Stimulated activated CD8-positive, alpha-beta memory T cell treated with anti-CD3 and anti-CD28 coated beads, Interleukin-7, amount 100 ng/mL, for 1 hour (primary cell): ENCODE measurements at places on chromosomes 16 and 17.

GRCh38 chr17:70820276-70820675, 650.9 kb downstream of the KCNJ2 start:
- DNase-seq, result no peak

- DNase-seq, result no peak
Observed at GRCh38 chr17:63124536-63124935, 158.5 kb downstream of the TANC2 start.

GRCh38 chr17:48760411-48760810, 31.9 kb upstream of the HOXB13 start:
- DNase-seq, result no peak

- no peak for DNase-seq
Observed at GRCh38 chr17:28737770-28738679, 5.8 kb upstream of the TRAF4 start.

GRCh38 chr16:57517397-57518367, 18.7 kb downstream of the CCDC102A start:
- no peak for DNase-seq

DNA sequence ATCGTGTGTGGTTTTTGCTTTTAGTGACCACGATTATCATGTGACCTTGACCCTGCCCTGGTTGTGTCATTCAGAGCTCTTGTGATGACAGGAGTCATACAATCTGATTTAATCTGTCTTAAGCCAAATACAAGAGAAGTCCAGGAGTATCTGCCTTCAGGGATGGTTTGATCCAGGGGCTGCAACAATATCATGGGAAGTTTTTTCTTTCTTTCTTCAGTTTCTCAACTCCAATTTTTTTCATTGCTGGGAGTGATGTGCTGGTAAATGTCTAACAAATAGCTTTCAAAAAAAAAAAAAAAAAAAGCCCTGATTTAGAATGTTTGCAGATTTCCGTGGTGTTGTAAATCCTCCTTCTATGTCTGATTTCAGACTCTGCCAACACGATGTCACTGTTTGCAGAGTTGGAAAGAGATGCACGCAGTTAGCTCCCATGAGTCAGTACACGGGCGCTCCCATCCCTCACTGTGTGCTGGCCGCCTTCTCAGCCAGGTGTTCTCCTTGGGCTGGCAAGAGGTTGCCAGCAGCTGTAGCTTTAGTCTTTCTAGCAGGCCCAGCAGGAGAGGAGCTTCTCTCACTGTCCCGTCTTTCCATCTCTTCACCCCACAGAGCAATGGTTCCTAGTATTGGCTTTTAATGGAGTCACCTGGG, 229.7 kb downstream of the SNX29 start:
- no peak for DNase-seq

DNA sequence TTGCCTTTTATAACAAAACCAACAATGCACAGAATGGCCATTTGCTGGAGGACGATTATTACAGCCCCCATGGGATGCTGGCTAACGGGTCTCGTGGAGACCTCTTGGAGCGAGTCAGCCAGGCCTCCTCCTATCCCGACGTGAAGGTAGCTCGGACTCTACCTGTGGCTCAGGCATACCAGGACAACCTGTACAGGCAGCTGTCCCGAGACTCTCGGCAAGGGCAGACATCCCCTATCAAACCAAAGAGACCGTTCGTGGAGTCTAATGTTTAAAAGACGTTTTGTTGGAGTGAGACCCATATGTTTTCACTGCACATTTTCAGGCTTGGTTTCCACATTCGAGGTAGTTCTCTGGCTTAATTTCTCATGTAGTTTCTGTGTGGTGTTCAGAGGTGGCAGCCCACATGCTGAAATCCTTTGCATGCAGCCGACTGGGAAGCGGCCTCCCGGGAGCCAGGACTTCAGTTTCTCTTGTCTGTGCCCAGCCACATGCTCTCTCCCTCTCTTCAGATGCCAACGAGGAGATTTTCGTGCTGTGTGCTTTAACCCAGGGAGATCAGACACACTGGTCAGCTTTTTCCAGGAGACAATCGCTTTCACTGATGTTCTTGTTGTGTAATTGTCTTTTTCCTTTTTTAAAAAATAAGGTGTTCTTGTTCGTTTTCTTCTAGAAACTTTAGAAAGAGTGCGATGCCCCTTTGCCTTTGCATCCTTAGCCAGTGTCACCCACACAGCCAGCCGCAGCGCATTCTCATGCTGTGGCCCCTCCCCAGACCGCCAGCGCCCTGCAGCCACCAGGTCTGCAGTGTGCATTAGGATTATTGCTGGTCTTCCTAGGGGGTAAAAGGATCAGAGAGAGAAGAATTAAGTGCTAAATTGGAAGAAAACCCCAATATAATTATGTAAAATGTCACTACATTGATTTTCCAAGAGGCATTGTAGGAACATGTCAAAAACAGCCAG, 24.1 kb downstream of the CYB561 start:
- no peak for DNase-seq

DNA sequence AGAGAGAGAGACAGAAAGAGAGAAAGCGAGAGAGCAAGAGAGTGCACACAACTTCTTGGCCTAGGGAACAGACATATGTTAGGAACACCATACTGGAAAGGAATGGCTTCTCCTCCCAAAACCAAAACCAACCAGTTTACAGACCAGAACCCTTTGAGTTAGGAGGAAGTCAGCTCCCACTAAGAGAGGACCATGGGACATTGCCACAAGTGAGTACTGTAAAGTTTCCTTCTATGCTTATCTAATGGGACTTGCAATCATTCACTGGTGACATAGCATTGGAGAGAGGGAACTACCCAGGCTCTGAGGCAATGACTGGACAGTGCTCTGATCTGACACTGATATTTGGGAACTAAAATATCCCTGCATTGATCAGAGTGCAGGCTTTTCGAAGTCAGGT, 32.4 kb downstream of the TBC1D3B start:
- DNase-seq, result no peak

DNA sequence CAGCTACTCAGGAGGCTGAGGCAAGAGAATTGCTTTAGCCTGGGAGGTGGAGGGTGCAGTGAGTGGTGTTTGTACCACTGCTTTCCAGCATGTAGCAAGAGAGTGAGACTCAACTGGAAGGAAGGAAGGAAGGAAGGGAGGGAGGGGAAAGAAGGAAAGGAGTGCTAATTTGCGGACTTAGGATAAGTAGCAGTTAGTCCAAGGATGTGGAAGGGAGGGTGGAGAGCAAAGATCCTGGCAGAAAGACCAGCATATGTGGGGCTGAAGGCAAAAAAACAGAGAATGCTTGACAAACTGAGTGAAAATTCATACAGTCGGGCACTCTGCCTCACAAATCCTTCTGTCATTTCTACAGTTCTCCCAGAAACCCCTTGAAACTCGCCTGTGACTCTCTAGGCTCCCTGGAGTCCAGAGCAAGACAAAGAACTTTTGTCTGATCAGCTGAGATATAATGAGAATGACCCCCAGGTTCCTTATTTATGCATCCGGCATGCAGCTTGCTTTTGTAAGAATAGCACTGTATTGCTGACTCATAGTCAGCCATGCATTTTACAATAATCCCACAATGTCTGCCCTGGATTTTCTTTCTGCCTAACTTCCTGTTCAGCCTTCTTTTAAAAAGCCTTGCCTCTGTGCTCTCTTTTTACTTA, 31.5 kb downstream of the CDK5RAP3 start:
- no peak for DNase-seq
